ENCODE measurements at places on chromosomes 1 and 21.
A peak's percentile ranks its signal among the peaks of the same experiment; 100 is the strongest.

DNA sequence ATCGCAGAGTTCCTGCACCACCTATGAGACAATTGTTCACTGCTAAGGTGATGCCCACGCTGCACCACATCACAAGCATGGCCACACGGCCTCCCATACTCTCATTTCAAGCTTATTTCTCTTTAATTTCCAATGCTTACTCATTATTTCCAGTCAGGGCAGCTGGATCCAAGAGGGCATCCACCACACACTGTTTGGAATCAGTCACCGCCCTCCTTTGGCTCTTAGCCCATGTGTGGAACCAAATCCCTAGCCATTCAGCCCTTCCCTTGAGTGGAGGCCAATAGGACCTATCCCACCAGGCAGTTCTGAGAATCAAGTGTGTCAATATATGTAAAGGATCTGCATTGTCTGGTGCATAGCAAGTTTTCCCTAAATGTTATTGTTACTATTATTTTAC is 26.3 kb upstream of the PALMD start:
- DNase-seq: no peak

DNA sequence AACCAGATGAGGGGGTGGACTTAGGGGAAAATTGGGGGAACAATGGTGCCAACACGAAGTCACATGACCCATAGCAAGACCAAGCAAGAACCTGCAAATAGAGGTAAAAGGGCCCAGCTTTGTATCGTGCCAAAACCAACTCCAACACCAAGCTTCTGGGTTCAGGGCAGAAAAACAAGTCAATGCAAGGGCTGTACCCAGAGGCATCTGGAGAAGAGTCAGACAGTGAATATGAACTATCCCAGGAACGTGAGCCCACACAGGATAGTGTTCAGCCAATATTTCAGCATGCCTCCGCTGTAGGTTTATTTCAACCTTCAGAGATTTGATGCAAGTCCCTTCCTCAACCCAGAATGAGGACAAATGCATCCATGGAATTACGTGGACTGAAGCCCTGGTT is 15.0 kb upstream of the ZMYM6 start:
- no peak for DNase-seq

DNA sequence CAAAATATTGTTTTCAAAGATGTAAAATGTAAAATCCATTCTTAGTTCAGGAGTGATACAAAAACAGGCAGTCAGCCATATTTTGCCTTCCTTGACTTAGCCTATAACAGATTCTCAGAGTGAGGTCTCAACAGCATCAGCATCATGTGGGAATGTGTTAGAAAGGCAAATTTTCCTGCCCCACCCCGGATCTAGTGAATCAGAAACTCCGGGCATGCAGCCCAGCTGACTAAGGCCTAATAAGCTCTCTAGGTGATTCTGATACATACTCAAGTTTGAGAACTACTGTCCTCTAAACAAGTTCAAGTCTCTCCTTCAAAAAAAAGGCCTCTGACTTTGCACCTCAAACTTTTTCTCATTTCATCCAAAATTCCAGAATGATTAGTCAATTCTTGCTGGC is 46.9 kb upstream of the PRRC2C start:
- DNase-seq: no peak

- peak; percentile 51 for DNase-seq
Observed at GRCh38 chr1:204127597-204128242, 24.1 kb downstream of the ETNK2 start.

GRCh38 chr1:181115368-181115684 is 26.8 kb downstream of the IER5 start:
- DNase-seq: no peak

GRCh38 chr1:16093611-16094010 is 20.2 kb upstream of the FAM131C start:
- no peak for DNase-seq

GRCh38 chr1:196271212-196271947 is 336.9 kb downstream of the KCNT2 start:
- no peak for DNase-seq
